ENCODE measurements at places on chromosomes 4 and X.

DNA sequence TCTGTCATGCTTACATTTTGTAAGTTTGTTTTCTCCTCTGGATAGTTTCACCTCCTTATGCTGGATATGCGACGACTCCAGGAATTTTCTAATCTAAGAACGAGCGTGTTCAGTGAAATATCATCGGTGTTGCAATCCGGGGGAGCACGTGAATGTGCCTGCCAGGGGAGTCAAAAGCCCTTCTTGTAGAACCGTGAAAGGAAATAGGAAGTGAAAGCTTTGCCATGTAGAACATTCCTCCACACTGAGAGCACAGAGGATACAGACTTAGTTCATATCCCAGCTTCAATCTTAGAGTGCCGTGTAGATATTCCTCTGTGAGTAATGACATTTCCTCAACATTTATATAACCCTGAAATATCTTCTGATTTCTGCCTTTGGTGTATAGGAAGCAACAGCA, 121.2 kb downstream of the VEGFC start:
- DNase-seq = no peak

- DNase-seq = peak; percentile 27
Measured at GRCh38 chrX:124388562-124388961, 42.2 kb downstream of the SH2D1A start.

DNA sequence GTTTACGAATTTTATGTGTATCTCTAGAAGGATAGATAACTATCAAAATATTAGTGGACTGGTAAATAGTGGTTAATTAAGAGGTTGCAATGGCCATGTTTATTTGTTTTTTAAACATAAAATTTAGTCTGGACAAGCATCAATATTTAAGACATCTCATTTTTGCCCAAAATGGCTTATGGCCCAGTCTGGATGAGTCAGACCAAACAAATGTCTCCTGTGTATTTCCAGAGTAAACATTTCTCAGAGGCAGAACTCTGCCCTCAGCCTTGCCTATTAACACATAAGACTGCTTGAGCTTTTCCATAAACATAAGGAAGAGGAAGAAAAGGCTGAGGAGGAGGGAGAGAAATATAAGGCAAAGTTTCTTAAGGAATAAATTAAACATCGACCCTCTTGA, 277.1 kb upstream of the DIAPH2 start:
- no peak for DNase-seq

GRCh38 chr4:87469390-87469789, 47.0 kb downstream of the NUDT9 start:
- no peak for DNase-seq

GRCh38 chrX:15594371-15594770, 6.4 kb downstream of the ACE2 start:
- DNase-seq = no peak

- no peak for DNase-seq
Measured at GRCh38 chrX:110853610-110854009, 58.0 kb upstream of the CHRDL1 start.

DNA sequence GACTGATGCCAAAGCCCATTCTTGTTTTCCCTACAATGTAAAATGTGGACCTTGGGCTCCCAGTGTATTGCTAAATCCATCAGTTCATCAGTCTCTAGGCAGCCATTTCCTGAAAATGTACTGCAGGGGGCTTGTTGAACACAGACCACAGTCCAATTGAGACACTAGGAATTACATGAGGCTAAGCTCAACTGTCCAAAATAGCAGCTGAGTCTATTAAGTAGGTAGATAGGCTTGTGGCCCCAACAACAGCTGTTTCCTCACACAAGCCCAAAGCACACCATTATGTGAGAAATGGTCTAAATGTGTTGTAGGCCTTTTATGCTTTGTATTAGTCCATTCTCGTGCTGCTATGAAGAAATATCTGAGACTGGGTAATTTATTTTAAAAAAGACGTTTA, 60.0 kb upstream of the PAK3 start:
- DNase-seq = no peak

DNA sequence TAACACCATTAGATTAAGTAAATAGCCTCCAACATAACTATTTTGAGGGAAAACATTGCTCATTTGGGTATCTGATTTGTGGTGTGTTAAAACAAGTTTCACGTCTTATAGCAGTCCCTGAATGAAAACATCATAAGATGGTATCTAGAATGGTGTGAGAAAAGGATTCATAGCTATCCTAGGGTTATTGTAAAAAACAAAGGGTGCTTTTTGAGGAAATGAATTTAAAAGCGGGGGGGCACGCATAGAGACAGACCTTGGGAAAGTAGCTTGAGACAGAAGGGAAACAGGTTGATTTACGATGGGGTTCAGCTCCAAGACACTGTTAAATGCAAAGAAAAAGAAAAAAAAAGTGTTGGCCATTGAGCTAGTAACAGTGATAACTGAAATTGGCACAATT, 768 bp upstream of the CXCL10 start:
- no peak for DNase-seq

Measured in cerebellar nuclear complex (tissue), 1 donor.